NCI-H510A (cell line): ENCODE measurements at places on chromosomes 3 and 15.

- no peak for DNase-seq
Measured at GRCh38 chr3:69715204-69715603, 24.1 kb upstream of the MITF start.

GRCh38 chr3:122942937-122943827 is 84.4 kb downstream of the SEMA5B start:
- peak; percentile 15 for DNase-seq

DNA sequence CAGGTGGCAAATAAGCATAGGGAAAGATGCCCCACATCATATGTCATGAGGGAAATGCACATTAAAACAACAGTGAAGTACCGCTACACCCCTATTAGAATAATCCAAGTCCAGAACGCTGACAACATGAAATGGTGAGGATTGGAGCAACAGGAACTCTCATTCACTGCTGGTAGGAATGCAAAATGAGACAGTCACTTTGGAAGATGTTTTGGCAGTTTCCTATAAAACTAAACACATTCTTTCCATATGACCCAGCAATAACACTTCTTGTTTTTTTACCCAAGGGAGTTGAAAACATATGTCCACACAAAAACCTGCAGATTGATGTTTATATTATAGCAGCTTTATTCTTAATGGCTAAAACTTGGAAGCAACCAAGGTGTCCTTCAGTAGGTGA is 116.4 kb upstream of the TOPAZ1 start:
- DNase-seq: no peak

DNA sequence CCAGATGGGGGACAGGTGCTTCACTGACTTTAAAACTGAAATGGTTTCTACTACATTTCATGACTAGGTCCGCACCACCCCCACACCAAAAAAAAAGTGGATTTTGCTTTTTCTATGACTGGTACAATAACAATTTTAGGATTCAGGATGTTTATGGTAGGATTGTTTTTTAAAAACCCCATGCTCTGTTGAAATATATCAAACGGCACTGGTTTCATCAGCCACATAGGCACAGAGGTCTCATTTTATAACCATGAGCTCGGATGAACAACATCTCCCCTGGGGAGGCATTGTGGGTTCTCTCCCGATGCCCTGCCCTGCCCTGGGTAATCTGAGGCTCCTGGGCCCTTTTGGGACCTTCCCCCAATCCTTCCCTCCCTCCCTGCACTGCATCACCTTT is 202.7 kb upstream of the KBTBD8 start:
- DNase-seq: no peak

DNA sequence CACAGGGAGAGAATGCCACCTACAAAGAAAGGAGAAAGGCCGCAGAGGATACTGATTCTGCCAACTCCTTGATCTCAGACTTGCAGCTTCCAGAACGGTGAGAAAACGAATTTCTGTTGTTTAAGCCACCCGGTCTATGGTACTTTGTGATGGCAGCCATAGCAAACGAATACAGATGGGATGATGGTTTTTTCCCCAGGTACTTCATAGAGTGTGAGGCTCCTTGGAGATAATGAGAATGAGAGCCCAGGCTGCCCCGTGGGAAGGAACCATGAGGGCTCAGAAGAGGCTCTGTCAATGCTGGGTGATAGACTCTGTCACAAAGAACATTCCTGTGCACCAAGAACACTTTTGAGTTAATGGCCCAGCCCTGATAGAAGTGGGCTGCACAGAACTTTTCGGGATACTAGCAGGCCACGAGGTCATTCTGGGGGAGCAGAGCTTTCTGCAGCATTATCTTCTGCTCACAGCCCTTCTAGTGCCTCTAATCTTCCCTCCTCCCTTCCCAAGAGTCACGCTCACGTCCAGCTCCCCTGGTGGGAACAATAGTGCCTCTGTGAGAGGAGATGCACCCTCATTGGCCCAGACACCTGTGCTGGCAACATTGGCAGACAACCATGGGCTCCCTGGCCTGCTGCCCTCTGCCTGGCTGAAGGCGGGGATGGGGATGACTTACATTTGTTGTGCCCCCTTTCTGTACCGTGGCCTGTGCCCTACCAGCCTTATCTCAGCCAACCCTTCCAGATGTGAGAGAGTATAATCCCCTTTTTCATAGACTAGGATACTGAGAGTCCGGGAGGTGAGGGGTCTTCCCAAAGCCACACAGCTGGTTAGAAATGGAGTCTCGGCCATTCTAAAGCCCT is 5.2 kb upstream of the RLBP1 start:
- no peak for DNase-seq

- no peak for DNase-seq
Measured at GRCh38 chr3:10437272-10437994, 68.0 kb downstream of the ATP2B2 start.

GRCh38 chr3:23761440-23761896 is 44.3 kb upstream of the UBE2E1 start:
- DNase-seq: no peak

DNA sequence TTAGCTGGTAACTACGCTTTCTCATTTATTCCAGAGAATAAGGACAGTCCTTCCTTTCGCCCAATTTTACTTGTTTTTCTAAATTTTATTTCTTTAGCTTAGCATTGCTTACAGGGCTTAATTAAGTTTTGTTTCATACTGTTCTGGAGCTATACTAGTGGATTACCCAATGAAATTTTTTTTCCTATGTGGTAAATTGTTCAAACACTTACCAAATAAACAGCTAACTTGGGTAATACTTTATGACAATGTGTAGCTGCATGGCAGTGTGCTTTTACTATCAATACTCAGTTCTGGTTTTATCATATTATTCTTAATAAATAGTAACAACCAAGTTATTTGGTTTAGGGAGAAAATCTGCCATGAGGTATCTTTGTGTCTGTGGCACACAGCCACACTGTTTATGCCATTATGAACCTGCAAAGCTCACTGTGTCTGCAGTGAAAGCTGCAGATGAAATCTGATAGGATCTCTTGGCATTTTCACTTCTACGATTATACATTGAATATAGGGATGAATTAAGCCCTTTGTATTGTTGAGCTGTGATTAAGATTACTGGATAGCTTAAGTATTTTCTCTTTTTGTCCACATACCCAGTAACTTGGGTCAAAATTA is 37.2 kb downstream of the UBE2E2 start:
- DNase-seq: no peak

- no peak for DNase-seq
Measured at GRCh38 chr3:143105170-143105569, 14.4 kb upstream of the CHST2 start.

- no peak for DNase-seq
Measured at GRCh38 chr15:33304924-33305323, 5.8 kb upstream of the RYR3 start.

- DNase-seq: no peak
Measured at GRCh38 chr3:47954567-47954966, 61.6 kb downstream of the MAP4 start.

DNA sequence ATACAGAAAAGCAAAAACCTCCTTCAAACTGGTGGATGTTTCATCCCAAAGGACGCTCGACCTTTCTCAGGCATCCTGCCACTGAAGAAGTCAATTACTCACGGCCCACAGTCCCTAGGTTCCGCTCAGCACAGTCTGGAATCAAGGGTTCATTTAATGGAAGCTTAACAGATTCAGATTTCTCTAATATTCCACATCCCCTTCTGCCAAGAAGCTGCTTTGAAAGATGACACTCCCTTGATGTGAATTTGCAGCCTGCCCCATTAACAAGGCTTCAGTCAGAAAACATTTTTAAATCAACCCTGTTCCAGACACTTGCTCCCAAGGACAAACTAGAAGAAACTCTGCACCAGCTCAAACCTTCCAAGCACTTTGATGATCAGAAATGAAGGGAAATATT is 81.2 kb downstream of the LIPC start:
- no peak for DNase-seq

DNA sequence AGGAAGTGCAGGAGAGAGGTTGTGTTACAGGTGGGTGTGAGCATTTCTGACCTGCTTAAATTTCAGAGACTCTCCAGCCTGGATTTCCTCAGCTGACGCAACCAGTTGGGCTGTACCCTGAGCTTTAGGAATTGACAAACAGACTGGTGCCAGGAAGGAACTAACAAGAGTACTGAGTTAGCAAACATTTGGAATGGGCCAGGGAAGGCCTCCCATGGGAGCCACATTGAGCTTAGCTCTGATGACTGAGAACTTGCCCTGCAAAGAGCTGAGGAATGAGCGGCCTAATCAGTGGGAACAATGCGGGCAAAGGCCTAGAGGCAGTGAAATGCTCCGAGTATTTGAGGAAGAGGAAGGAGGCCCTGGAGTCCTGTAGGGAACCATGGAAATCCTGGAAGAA is 254.2 kb downstream of the FEZF2 start:
- DNase-seq: no peak

GRCh38 chr3:85939074-85939482 is 980.3 kb downstream of the CADM2 start:
- no peak for DNase-seq

GRCh38 chr3:194272221-194272620 is 78.9 kb downstream of the CPN2 start:
- no peak for DNase-seq

GRCh38 chr3:195226900-195227447 is 44.0 kb downstream of the XXYLT1 start:
- DNase-seq: no peak

GRCh38 chr15:85336880-85337279 is 43.5 kb upstream of the AKAP13 start:
- DNase-seq: no peak

GRCh38 chr3:54198556-54198955 is 76.2 kb downstream of the CACNA2D3 start:
- DNase-seq: no peak

DNA sequence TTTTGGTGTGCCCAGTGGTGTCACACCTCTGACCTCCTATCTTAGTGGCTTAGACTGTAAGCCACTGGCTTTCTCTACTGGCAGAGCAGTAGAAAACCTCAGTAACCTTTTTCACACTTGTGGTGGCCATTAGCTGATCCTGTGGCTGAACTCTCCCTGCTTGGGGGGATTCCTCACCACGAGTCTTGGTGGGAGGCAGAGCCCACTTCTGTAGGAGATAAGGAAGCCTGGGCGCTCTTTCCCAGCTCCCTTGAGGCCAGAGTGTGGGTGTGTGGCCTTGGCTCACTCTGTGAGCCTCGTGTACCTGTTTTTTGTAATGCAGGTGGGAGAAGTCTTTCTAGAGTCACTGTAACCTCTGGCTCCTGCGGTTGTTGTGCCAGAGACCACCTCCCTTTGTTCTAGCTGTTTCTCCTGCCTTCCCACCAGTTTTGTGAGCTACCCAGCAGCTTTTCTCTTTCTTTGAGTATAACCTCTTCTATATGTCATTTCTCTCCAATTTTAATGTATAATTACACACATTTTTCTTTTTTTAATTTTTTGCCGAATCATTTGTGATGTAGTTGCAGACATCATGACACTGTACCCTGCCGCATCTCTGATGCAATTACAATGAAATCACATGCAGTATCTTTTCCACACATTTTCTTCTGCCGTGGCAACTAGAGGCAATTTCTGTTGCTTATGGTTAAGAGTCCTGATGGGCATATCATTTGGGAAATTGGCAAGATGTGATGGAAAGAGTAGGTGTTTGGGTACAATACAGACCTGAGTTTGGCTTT is 13.8 kb downstream of the XCR1 start:
- no peak for DNase-seq

GRCh38 chr15:75428152-75428551 is 23.3 kb downstream of the SIN3A start:
- DNase-seq: no peak

- no peak for DNase-seq
Measured at GRCh38 chr3:21955406-21955805, 204.4 kb upstream of the ZNF385D start.

DNA sequence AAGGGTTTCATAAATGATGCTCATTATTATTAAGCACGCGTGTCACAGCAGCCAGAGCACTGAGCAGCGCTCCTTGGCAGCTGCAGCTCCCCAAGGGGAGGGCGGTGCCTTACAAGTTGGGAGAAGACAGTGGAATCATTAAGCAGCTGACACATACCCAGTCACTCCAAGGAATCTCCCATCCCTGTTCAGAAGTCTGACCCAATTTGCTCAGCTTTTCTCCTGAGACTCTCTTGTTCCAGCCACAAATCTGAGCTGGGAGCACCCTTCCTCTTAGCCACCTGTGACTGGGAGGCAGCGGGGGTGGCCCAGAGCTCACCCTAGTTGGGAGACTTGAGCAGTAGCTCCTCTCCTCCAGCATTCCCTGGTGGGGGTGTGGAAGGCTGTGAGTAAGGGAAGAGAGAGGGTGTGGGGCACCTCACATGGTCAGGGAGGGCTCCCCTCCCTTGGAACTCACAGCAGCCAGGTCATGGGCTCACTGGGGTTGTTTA is 64.3 kb downstream of the DUT start:
- DNase-seq: no peak

DNA sequence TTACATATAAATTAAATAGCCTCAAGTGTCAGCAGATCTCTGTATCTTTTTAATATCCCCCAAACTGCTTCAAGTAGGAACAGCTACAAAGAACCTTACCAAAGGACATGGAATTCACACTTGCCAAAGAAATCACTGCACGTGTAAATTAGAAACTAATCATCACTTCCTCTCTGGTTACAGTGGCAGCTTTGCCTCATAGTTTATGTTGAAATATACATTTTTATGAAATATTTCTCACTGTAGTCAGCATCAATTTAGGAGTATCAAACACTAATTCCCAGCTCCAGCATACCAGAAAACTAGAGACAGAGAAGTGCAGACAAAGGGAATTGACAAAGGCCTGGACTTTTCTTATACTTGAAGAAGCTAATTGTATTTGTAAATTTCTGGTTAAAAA is 260.9 kb downstream of the TIGIT start:
- DNase-seq: no peak

GRCh38 chr3:185549122-185549521 is 3.3 kb downstream of the LIPH start:
- DNase-seq: no peak

DNA sequence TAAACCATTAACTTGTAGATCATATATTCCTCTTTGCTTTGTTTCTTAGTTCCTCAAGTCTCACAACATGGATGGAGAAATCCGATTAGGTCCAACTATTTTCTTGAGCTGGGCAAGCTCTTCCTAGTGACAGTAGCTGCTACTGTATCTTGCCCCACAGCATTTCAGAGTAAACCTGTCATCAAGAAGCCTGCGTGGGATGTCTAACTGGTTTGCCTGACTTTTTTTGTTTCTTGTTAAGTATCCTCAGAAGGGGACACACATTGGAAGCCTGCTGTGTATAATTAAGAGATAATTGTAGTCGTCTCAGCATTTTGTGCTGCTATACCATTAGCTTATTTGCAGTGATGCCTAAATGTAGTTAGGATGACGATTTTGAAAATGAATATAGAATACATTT is 29.3 kb upstream of the STT3B start:
- DNase-seq: no peak

DNA sequence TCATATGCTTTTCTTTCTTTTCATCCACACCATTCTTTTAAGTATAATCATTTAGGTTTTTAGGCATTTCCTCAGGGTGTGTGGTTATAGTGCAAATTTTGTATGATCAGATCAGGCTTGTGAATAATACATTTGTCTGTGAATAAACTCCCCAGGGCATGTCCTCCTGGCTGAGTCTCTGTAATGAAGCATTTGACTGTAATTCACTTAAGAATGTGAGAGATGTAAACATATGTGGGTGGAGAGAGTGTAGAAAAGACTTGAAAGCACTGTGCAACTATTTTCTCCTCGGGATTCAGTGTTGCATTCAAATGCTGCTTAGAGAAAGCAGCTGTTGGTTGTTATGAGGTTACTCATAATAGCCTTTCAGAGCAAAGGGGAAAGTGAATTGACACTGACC is 996.5 kb downstream of the TUSC7 start:
- no peak for DNase-seq

GRCh38 chr3:10023587-10024310 is 2.5 kb upstream of the FANCD2 start:
- no peak for DNase-seq
